NCI-H2081 (cell line): ENCODE measurements at places on chromosomes 6 and 20.

DNA sequence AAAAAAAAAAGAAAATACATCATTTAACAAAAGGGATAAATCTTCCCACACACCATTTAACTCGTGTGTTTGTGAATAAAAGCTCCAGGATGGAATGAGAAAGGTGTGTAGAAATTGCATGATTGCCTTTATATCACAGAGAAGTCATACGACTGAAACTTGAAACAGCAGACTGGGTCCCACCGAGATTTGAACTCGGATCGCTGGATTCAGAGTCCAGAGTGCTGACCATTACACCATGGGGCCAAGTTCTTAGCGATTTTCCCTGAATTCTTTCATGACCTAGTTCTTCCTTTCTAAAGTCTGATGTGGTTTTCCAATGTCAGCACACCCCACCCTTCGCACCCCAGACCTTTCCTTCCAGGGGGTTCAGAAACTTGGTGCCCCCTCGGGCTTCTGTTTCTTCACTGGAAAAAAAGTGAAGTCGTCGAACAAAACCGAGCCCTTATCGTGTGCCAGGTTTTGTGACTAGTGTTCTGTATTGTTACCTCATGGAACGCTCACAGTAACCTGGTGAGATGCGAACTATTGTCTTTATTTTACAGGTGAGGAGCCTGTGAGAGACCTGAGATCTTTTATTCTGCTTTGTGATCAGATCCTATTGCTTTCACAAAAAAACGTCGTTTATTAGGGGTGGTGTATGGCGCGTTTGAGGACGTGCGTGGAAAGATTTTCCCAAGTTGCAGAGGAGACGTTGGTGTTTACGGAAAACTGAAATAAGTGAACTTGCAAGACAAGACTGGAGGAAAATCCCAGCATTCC is 120.8 kb downstream of the OR2B2 start:
- DNase-seq = peak; percentile 70

GRCh38 chr6:39476151-39476550 is 153.6 kb upstream of the KCNK16 start:
- no peak for DNase-seq

- no peak for DNase-seq
Measured at GRCh38 chr20:63819224-63819921, 11.7 kb downstream of the ZBTB46 start.

GRCh38 chr20:33647603-33648395 is 14.3 kb upstream of the C20orf144 start:
- no peak for DNase-seq

- no peak for DNase-seq
Measured at GRCh38 chr20:4929686-4930397, 71.5 kb downstream of the SLC23A2 start.

DNA sequence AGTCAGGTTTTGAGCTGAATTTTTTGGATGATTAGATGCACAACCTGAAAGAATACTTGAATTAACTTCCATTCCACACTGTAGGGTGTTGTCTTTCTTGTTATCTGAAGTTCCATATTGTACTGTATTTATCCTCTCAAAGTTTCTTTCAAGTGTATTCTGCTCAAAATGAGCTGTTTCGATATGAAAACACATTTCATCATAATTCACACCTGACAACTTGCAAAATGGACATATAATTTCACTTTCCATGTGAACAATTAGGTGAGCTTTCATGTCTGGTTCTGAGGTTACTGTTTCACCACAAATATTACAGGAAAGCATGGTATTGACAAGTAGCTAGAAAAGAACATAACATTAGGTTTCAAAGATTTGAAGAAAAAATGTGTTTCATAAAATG is 1.7 kb downstream of the ZUP1 start:
- no peak for DNase-seq
